ENCODE measurements at places on chromosomes 3 and 15. TPM values are rescaled to one million over a fixed set of nuclear protein-coding genes. Genes with fewer than 3 reads are reported as not detected.

FANCD2OS gene
- not detected for total RNA-seq

LRRC15 gene
- total RNA-seq = 0.28 TPM

WDR93 gene
- 0.18 TPM for total RNA-seq

MAGI1 gene
- 9.5 TPM for total RNA-seq

IL5RA gene
- total RNA-seq = not detected

FAM98B gene
- 32.5 TPM for total RNA-seq

VGLL3 gene
- total RNA-seq = 0.15 TPM

CLDN11 gene
- total RNA-seq = 1.9 TPM

HTR3E gene
- not detected for total RNA-seq

GP9 gene
- total RNA-seq = not detected

NSUN3 gene
- 14.4 TPM for total RNA-seq

NR1D2 gene
- 9.5 TPM for total RNA-seq

ZNF662 gene
- not detected for total RNA-seq

ULK3 gene
- 73.3 TPM for total RNA-seq
